ENCODE measurements at places on chromosomes 2 and 18. TPM values are rescaled to one million over a fixed set of nuclear protein-coding genes. Genes with fewer than 3 reads are reported as not detected.

Gene CROCC2
- total RNA-seq, result not detected

Gene TDRD15
- not detected for total RNA-seq

Gene RPRM
- not detected for total RNA-seq

Gene TMEM18
- 25.1 TPM for total RNA-seq

Gene EFR3B
- total RNA-seq, result 0.09 TPM

Gene UGT1A10
- not detected for total RNA-seq

Gene C2orf66
- 0.98 TPM for total RNA-seq

Gene KLF7
- total RNA-seq, result 40.1 TPM

Gene SIX2
- 1.2 TPM for total RNA-seq

Gene ONECUT2
- 0.49 TPM for total RNA-seq

- no peaks in the 10 kb centered on the region for H3K27me3 ChIP-seq
- peak; percentile 69 for DNase-seq
- H3K27ac ChIP-seq, result no peak overlapping the region
- no peak overlapping the region for H3K4me3 ChIP-seq
- peaks cover 6% of the 10 kb centered on the region for H3K4me1 ChIP-seq
These were observed 62.8 kb upstream of the NEUROD1 start for GRCh38 chr2:181742922-181743722.

DNA sequence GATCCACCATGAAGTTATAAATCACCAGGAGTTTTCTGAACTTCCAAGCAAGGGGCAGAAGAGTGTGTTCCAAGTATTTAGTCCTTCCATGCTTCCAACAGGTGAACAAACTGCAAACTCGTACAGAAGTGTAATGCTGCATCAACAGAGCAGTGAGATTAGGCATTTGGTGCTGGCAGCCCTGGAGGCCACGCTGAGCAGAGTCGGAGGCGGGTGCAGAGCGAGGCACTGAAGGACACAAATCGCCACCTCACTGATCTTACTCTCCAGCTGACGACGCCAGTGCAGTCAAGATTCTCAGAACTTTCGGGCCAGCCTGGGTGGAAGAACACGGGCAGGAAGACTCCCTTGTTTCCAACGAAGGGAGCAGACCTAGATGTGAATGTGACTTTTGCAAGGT lies 39.2 kb downstream of the SERPINE2 start:
- no peak overlapping the region for H3K27ac ChIP-seq
- H3K36me3 ChIP-seq, result peaks cover 27% of the 10 kb centered on the region
- H3K4me1 ChIP-seq, result peaks cover 2% of the 10 kb centered on the region
- DNase-seq, result no peak
- H3K27me3 ChIP-seq, result no peaks in the 10 kb centered on the region

- H3K4me1 ChIP-seq, result no peaks in the 10 kb centered on the region
- no peak for DNase-seq
- H3K4me3 ChIP-seq, result no peak overlapping the region
- H3K36me3 ChIP-seq, result peaks cover 6% of the 10 kb centered on the region
- peaks cover 83% of the 10 kb centered on the region for H3K27me3 ChIP-seq
- H3K27ac ChIP-seq, result no peak overlapping the region
These were observed 8.9 kb downstream of the C1QL2 start for GRCh38 chr2:119149611-119150010.

DNA sequence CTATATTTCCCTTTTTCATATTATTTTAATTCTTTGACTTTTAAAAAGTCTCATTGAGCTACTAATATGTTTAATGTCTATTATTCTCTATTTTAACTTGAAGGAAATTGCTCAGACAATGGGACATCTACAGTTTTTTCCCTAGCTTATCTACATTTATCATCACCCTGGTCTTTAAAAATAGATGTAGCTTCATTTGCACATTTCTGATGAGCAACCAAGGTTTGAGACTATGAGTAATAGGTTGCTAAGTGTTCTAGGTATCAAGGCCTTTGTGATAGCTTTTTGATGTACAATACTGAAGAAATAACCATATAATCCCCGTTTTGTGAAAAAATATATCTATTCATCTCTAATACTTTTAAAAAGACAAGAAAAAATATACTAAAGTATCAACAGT lies 47.0 kb downstream of the STAT4 start:
- no peaks in the 10 kb centered on the region for H3K36me3 ChIP-seq
- no peaks in the 10 kb centered on the region for H3K27me3 ChIP-seq
- no peak overlapping the region for H3K4me3 ChIP-seq
- H3K4me1 ChIP-seq, result peaks cover 6% of the 10 kb centered on the region
- DNase-seq, result no peak

GRCh38 chr2:240947176-240947575 lies 41.0 kb downstream of the CROCC2 start:
- H3K4me3 ChIP-seq, result no peak overlapping the region
- no peak overlapping the region for H3K27ac ChIP-seq
- H3K4me1 ChIP-seq, result no peaks in the 10 kb centered on the region
- no peaks in the 10 kb centered on the region for H3K36me3 ChIP-seq
- H3K27me3 ChIP-seq, result no peaks in the 10 kb centered on the region

- H3K4me1 ChIP-seq, result peaks cover 11% of the 10 kb centered on the region
- H3K4me3 ChIP-seq, result no peak overlapping the region
- no peaks in the 10 kb centered on the region for H3K27me3 ChIP-seq
- peaks cover 72% of the 10 kb centered on the region for H3K36me3 ChIP-seq
- no peak overlapping the region for H3K27ac ChIP-seq
- DNase-seq, result no peak
These were observed 110.6 kb downstream of the CRIM1 start for GRCh38 chr2:36466135-36466534.

GRCh38 chr2:100673115-100673514 lies 110.3 kb downstream of the PDCL3 start:
- H3K4me3 ChIP-seq, result no peak overlapping the region
- peaks cover 24% of the 10 kb centered on the region for H3K27me3 ChIP-seq
- no peak overlapping the region for H3K27ac ChIP-seq
- H3K4me1 ChIP-seq, result no peaks in the 10 kb centered on the region
- DNase-seq, result no peak

- H3K27ac ChIP-seq, result no peak overlapping the region
- no peak overlapping the region for H3K4me3 ChIP-seq
- H3K27me3 ChIP-seq, result no peaks in the 10 kb centered on the region
- no peak for DNase-seq
These were observed 270.0 kb upstream of the FN1 start for GRCh38 chr2:215705771-215706361.

- peaks cover 20% of the 10 kb centered on the region for H3K4me1 ChIP-seq
- no peak for DNase-seq
- H3K4me3 ChIP-seq, result no peak overlapping the region
- H3K27me3 ChIP-seq, result no peaks in the 10 kb centered on the region
- peak overlapping the region; percentile 54 for H3K27ac ChIP-seq
These were observed 74.4 kb downstream of the RTN4 start for GRCh38 chr2:54975598-54976492.

DNA sequence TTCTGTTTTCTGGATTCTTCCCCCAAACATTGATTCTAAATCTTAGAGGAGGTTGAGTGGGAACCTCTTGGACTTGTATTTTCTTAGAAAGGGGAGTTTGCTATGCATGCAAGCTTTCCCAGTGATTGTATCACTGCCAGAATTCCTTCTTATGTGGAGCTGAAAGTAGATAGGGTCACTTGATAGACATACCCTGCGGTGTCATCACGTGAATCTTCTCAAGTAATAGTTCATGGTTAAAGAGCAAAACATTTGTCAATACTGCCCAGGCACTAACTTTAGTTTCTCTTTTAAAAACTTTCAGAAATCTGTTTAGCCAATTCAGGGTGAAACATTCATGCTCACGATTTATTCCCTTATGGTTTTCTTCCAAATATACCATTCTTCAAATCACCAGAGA lies 6.4 kb downstream of the PMAIP1 start:
- H3K4me1 ChIP-seq, result peaks cover 34% of the 10 kb centered on the region
- H3K4me3 ChIP-seq, result no peak overlapping the region
- no peaks in the 10 kb centered on the region for H3K27me3 ChIP-seq
- no peak for DNase-seq

DNA sequence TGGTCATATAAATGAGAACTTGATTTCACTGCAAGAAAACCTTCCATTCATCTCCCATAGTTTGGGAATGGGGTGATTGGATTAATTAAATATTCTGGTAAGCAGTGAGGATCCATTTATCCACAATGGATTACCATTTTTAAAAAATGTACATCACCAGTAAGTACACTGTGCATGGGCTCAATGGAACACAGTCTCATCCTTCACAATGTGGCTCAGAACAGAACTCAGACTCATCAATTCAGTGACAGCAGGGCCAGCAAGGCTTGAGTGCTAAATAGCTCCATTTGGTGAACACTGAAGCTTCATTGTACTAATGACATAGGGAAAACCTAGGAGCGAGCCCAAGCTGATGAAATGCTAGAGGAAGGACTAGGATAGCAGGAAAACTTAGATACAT lies 223.8 kb downstream of the CMPK2 start:
- H3K4me1 ChIP-seq, result no peaks in the 10 kb centered on the region
- no peaks in the 10 kb centered on the region for H3K36me3 ChIP-seq

- no peak overlapping the region for H3K4me3 ChIP-seq
- H3K27ac ChIP-seq, result no peak overlapping the region
- no peaks in the 10 kb centered on the region for H3K4me1 ChIP-seq
- DNase-seq, result no peak
These were observed 12.8 kb upstream of the FSHR start for GRCh38 chr2:49167131-49167530.

GRCh38 chr2:209463226-209463625 lies 39.4 kb downstream of the MAP2 start:
- no peaks in the 10 kb centered on the region for H3K27me3 ChIP-seq
- no peak overlapping the region for H3K27ac ChIP-seq
- H3K4me3 ChIP-seq, result no peak overlapping the region

- DNase-seq, result no peak
- no peaks in the 10 kb centered on the region for H3K27me3 ChIP-seq
- no peak overlapping the region for H3K27ac ChIP-seq
- H3K36me3 ChIP-seq, result no peaks in the 10 kb centered on the region
- H3K4me3 ChIP-seq, result no peak overlapping the region
These were observed 142.7 kb upstream of the GCFC2 start for GRCh38 chr2:75853436-75853835.

GRCh38 chr18:80157708-80158343 lies 48.8 kb downstream of the ADNP2 start:
- no peaks in the 10 kb centered on the region for H3K4me1 ChIP-seq
- H3K27me3 ChIP-seq, result no peaks in the 10 kb centered on the region
- H3K36me3 ChIP-seq, result peaks cover 24% of the 10 kb centered on the region
- no peak overlapping the region for H3K27ac ChIP-seq

GRCh38 chr2:217434180-217434975 lies 568.4 kb downstream of the TNS1 start:
- no peak overlapping the region for H3K4me3 ChIP-seq
- peaks cover 30% of the 10 kb centered on the region for H3K4me1 ChIP-seq
- no peaks in the 10 kb centered on the region for H3K27me3 ChIP-seq
- peak overlapping the region; percentile 33 for H3K27ac ChIP-seq
- DNase-seq, result peak; percentile 88

DNA sequence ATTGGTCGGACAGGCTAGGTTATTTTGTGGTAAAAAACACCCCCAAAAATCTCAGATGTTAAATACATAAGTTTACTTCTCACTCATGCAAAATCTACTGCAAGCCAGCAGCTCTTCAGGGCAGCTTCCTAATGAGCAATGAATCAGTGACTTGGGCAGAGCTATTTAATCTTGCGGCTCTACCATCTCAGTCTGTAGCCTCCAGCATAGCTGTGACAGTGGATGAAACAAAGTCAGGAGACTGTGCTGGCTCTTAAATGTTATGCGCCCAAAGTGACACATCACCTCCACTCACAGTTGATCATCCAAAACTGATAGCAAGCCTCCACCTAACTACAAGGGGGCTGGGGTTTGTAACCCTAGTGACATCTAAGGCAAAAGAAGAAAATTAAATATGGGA lies 571.9 kb downstream of the METTL4 start:
- DNase-seq, result no peak
- H3K27ac ChIP-seq, result no peak overlapping the region
- no peaks in the 10 kb centered on the region for H3K36me3 ChIP-seq
- no peak overlapping the region for H3K4me3 ChIP-seq

DNA sequence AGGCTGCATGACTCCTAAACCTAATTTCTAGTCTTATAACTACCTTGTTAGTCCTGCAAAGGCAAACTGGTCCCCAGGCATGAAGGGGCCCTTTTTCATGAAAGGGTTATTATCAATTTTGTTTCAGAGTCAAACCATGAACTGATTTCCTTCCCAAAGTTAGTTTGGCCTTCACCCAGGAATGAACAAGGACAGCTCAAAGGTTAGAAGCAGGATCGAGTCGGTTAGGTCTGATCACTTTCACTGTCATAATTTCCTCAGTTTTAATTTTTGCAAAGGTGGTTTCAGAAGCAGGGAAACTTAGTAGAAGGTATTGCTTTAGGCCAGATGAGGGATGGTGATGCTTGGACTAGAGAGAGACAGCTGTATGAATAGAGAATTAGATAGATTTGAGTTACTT lies 8.7 kb upstream of the ALS2 start:
- no peaks in the 10 kb centered on the region for H3K4me1 ChIP-seq
- no peaks in the 10 kb centered on the region for H3K27me3 ChIP-seq
- no peak overlapping the region for H3K27ac ChIP-seq
- DNase-seq, result no peak

Measured in MCF 10A (cell line).